H9 (cell line): ENCODE measurements at places on chromosomes 5 and 9. TPM values are rescaled to one million over a fixed set of nuclear protein-coding genes. Genes with fewer than 3 reads are reported as not detected.

- DNase-seq = no peak
Measured at GRCh38 chr5:164577742-164578141, 1072.3 kb downstream of the MAT2B start.

GRCh38 chr5:133461796-133462516 is 150.4 kb downstream of the FSTL4 start:
- no peak for DNase-seq

DNA sequence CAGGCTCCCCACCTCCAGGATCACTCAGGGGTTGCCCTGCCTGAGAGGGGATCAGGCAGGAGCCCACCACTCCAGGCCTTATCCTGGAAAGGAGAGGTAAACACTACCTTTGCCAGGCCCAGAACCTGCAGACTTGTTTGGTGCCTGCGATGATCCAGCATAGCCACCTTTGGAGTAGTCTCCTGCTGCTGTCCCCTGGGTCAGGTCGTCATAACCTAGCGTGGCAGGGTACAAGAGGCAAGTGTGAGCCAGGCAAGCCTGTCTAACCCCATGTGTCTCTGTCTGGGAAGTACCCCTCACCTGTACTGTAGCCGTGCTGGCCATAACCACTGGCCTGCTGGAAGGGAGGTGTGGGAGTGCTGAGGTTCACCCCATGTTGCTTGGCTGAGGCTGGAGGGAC is 106.1 kb downstream of the UBE2R2 start:
- DNase-seq = no peak

DNA sequence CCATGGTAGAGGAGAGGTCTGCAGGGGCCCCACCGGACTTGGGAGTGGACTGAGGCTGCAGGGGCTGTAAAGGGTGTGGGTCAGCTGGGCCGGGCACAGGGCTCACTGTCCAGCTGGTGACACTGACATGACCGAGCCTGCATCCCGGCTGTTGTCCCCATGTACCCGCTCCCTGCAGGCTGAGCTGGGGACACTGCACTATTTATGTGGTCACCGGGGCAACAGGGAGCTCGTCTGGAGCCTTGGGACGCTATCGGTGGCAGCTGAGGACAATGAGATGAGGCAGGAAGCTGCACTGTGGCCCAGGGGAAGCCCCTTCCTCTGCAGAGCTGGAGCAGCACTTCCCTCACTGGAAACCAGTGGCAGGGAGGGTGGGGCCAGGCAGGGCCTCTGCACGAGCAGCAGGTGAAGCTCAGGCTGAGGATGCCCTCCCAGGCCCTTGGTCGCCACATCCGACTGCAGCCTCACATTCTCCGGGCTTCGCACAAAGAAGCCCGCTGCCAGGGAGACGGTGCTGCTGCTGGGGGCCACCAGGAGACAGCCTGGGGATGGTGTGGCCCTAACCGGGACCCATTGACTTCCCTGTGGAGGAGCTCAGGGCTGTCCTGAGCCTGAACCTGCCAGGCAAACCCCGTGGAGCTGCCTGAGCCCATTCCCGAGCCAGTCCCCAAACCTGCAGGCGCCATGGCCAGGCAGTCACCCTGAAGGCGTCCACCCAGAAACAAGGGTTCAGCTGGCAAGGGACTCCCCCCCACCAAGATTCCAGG is 26.4 kb downstream of the ZDHHC11B start:
- peak; percentile 60 for DNase-seq

DNA sequence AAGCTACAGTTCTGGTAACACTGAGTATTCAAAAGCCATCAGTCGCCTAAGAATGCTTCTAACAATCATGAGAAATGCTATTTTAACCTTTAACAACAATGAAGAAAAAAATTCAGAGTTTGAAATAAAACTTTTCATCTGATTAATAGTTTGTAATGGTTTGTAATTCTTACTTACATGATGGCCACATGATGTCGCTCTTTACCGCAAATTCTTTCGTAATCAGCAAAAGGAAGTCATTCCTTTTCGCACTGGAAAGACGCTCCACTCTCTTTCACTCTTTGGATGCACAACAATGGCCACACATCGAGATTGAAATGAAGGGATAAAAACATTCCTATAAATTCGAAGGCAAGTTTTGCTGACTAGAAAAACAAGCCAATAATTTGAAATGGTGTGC is at the start of gene PCDHA7:
PCDHA7 (plus strand) TSS at position 277 of the 400 bp plus-strand sequence; CDS start at position 392, 115 bp downstream.
- DNase-seq = no peak

DNA sequence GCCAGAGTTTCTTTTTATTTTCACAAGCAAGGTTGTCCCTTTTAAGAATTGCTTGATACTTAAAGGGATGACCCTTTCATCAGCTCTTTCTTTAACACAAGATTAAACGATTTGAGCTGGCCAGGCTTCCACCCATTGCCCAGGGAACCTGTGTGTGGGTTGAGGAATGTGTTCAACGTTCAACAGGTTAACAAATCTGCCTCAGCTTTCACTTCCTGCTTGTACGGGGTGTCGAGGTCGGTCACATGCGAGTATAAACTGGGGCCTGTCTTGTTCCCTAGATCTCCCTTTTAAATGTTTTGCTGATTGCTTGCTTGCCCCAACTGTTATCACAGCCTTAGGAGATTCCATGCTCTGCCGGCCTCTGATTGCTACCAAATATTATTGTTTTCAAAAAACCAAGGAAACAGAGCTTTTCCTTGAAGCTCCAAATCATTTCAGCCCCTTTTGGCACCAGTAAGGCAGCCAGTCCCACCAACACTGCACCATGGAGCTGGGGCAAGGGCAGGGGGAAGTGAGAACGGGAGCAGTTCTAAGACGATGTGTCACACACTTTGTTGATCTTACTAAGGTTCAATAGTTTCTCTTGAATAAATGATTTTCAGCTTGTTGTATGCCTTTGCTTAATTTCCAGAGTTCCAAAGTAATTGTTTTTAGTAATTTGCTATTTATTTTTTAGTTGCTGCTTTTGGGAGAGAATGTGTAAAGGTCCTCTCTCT is 10.7 kb upstream of the CLK4 start:
- DNase-seq = no peak

GRCh38 chr5:116281309-116281708 is 196.5 kb downstream of the COMMD10 start:
- no peak for DNase-seq

DNA sequence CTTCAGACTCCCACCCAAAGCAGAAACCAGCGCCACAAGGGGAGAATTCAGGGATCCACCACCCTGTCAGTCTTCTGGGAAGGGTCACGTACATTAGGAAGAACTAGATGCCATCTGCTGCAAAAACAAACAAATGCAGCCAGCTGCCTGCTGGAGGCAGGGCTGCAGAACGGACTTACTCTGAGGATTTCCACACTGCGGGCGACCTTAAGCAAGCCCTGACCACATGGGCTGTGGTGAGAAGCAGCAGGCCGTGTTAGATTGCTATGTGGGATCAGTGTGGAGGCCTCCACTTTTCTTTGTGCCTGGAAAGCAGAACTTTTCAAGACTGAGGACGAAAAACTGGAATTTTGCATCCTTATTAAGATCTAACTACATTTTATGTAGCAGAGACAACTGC is 13.4 kb upstream of the LTC4S start:
- DNase-seq = no peak

DNA sequence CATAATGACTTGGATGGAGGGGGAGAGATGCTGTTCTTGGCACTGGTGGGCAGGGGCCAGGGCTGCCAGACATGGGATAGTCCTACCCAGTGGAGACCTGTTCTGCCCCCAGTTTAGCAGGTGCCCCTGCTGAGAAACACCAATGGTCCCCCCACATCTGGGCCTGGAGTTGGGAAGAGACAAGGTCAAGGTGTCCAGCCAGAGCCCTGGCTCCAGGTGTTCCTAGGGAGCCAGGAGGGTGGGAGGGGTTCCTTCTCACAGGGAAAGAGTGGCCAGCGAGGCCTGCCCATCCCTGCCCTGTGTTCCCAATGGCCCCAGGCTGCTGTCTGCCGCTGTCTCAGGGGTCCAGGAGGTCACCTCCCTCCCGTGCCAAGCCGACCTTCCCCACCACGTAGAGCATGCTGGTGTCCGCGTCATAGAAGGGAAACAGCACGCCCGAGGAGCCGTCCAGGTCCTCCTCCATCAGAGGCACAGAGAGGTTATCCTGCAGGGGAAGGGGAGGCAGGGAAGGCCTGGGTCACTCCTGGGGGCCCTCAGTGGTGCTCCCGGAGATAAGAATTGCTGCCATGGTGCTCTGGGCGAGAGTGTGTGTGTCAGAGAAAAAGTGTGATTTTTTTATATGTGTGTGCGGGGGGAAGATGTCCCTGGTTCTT is 11.7 kb upstream of the TRIM14 start:
- no peak for DNase-seq

DNA sequence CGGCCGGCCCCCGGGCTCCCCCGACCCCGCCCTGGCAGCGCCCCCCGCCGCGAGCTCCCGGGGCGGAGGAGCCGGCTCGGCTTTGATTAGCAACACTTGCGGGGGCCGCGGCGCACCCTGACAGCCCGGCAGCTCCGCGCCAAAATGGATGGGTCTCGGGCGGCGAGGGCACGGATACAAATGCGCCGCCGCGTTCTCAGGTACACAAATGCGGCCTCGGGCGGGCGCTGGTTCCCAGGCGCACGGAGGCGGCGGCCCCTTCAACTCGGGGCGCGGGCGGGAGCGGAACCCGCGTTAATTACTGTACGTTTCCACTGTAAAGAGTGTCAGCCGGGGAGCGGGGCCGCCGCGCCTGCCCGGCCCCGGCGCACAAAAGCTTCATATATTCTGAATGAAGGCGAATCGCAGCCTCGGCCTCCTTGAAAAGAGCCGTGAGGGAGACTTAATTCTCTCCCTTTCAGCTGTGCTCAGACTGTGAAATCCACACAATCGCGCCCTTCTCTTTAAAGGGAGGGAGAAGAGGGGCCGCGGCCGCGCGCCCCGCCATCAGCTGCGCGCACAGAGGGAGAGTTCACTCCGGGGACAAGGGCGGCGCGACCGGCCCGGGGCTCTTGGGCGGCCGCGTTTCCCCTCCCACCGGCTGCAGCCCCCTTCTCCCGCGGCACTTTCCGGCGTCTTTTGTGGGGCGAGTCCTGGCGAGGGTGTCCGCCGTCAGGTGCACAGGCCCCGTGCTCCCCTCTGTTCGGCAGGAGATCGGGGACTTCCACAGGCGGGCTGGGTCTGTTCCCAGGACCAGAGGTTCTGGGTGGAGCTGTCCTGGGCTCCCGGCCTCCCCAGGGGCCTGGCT is 27.0 kb downstream of the MSX2 start:
- DNase-seq = peak; percentile 52

- DNase-seq = no peak
Measured at GRCh38 chr5:172213126-172213525, 19.2 kb downstream of the EFCAB9 start.

DNA sequence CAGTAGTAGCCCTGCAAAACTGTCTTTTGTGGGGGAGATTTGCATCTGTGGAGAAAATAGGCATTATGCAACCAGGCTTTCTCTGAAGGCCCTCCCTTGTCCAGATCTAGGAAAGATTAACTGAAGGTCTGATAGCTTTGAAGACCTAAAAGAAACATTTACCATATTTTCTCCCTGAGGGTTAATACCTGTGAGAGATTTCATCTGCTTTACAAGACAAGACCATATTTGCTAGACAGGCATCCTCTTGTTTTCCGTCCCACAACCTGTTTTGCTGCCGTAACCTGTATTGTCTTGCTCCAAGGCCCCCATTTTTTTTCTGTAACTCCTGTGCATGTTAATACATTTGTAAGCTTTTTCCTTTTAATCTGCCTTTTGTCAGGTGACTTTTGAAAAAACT is 1985.2 kb upstream of the CDH9 start:
- no peak for DNase-seq

DNA sequence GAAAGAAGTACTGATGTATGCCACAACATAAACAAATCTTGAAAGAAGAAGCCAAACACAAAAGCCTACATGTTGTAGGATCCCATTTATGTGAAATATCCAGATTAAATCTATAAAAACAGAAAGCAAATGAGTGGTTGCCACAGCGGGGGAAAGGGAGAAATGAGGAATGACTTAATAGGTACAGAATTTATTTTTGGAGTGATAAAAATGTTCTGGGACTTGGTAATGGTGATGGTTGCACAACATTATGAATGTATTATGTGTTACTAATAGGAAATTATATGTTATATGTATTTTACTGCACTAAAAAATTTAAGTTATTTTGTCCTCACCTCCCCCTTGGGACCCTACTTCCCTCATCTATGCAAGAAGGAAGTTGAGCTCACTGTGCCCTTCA is 16.4 kb upstream of the TTC1 start:
- DNase-seq = no peak

DNA sequence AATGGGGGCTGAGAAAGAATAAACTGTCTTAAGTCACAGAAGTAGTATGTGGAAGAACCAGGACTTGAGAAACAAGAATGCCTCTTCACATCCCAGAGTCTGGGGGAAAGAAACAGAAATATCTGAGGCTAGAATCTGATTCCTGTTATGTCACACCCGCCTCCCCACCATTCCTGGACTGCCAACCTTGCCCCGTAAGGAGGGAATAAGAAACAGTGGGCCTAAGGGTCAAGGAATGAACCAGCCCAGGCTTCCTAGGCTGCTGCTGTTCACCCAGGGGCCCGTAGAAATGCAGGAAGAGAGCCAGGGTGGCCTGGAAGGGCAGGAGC is 4.3 kb downstream of the PCDH1 start:
- no peak for DNase-seq

DNA sequence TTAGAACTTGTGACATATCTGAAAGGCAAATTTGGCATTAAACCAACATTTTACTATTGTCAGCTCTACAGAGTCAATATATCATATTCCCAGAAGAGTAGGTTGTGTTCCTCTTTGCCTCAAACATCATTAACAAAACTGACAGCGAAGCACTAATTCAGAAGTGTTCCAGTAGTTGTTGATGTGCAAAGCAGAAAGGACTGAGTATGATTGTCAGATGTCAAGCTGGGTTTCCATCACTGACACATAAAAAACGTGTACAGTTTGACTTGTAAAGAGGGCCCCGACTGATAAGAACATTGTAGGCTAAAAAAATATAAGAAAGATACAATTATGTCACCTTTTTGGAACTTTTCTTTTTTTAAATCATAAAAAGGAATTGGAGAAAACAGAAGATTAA is 101.5 kb upstream of the ZNF608 start:
- DNase-seq = no peak

GRCh38 chr5:179700401-179700918 is 1.7 kb downstream of the CANX start:
- no peak for DNase-seq

GRCh38 chr9:136686794-136687711 is at the start of gene AGPAT2:
Gene AGPAT2 (minus strand): TSS chr9:136687457. CDS start chr9:136687357, 100 bp downstream.
- peak; percentile 67 for DNase-seq

- DNase-seq = no peak
Measured at GRCh38 chr5:105907016-105907415, 1763.7 kb downstream of the EFNA5 start.

BAAT gene
- total RNA-seq = 0.09 and 0.15 TPM in 2 replicates

FOXE1 gene
- total RNA-seq = not detected in 2 replicates

C5orf22 gene
- 33.5 and 34.0 TPM in 2 replicates for total RNA-seq

HMGCS1 gene
- total RNA-seq = 144 and 147 TPM in 2 replicates

MEIKIN gene
- total RNA-seq = not detected in 2 replicates

FAXDC2 gene
- 3.0 and 3.2 TPM in 2 replicates for total RNA-seq

RPS14 gene
- total RNA-seq = 2,533 and 2,603 TPM in 2 replicates
